GM12865 (cell line): ENCODE measurements at places on chromosomes 4 and X.

DNA sequence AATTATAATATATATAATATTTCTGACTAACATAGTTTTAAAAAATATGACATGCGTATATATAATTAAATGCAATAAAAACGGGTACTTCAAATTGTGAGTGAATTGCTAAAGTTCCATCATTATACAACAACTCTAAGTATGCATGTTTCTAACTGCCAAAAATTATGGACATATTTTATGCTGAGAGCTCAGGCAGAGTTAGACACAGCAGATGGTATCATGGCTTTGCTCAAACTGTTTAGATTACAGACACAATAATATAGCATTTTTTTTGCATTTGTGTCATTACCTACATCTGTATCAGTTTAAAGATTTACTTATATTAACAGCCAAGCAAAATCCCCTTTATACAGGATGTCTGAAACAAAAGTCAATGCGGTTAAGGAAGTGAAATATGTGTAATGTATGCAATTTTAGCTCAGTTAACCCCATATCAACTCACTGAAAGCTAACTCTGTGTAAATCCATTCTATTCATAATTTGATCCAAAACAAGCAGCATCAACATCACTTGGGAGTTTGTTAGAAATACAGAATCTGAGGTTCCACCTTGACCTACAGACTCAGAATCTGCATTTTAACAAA is 119.1 kb upstream of the CNKSR2 start:
- DNase-seq = no peak

- DNase-seq = no peak
Measured at GRCh38 chr4:18252052-18252451, 230.5 kb upstream of the LCORL start.

DNA sequence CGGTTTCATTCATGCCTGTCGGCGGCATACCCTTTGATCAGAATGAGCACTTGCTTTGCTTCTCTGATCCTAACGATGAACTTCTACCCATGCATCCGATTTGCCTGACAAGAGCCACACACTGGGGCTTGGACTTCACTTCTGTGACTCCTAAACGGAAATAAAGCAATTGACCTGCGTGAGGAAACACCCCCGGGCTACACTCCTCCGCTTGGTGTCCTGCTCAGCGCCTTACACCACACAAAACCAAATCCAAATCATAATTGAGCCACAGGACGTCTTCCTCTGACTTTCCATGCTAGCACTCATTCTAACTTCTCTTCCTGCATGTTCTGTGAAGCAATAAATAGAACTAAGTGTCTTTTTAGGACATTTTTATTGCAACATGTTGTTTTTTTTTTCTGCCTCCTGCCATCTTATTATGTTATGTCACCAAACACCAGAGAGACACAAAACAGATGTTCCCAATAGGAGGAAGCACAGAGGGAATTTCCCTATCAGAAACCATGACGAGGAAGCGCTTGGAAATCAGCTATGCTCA is 110.8 kb upstream of the FAM9B start:
- no peak for DNase-seq

DNA sequence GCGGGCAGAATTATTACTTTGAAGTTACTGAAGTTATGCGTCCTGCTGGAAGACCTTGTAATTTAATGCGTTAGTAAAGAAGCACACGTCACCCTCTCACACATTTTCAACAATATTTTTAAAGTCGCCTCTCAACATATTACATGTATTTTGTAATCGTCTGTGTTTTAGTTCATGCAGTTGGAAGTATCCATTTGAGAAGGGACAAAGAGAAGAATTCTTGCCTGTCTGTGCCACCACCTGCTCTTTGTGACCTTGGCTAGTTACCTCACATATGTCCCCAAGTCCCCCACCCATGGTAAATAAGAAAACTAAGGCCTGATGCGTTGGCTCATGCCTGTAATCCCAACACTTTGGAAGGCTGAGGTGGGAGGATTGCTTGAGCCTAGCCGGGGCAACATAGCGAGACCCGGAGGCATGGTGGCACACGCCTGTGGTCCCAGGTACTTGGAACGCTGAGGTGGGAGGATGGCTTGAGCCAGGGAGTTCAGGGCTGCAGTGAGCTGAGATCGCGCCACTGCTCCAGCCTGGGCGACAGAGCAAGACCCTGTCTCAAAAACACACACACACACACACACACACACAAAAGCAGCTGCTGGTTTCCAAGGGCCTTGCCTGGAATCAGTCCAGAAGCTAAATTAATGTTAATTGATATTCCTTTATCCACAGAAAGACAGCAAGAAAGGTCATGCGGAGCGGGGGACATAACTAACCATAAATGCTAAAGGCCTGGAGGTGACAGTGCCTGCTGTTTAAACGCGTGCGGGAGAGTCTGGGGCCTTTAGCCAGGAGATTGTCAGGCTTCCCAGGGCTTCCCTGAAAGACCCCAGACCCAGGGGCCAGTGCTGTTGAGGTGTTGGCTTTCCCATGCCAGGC is 811 bp downstream of the TMEM187 start:
- no peak for DNase-seq

GRCh38 chr4:24470666-24471485 is 113.5 kb downstream of the DHX15 start:
- peak; percentile 21 for DNase-seq
